Activated CD8-positive, alpha-beta memory T cell treated with anti-CD3 and anti-CD28 coated beads for 24 hours (primary cell): ENCODE measurements at places on chromosomes 5 and 9.

DNA sequence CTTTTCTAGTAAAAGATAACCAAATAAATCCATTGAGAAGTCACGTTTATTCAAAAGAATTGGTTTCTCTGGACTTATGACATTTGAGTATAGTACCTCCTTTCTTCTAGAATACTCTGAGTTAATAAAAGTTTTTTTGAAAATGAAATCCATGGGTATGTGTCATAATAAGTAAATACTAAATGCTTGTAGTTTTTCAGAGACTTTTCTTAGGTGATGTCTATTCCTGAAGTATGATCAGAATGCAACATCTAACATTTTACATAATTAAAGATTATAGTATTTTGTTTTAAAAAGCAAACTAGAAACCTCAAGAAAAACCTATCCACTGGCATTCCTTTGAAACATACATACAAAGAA is 63.2 kb downstream of the NFIB start:
- no peak for DNase-seq

GRCh38 chr9:37620396-37620795 is 28.0 kb upstream of the TOMM5 start:
- DNase-seq = no peak

DNA sequence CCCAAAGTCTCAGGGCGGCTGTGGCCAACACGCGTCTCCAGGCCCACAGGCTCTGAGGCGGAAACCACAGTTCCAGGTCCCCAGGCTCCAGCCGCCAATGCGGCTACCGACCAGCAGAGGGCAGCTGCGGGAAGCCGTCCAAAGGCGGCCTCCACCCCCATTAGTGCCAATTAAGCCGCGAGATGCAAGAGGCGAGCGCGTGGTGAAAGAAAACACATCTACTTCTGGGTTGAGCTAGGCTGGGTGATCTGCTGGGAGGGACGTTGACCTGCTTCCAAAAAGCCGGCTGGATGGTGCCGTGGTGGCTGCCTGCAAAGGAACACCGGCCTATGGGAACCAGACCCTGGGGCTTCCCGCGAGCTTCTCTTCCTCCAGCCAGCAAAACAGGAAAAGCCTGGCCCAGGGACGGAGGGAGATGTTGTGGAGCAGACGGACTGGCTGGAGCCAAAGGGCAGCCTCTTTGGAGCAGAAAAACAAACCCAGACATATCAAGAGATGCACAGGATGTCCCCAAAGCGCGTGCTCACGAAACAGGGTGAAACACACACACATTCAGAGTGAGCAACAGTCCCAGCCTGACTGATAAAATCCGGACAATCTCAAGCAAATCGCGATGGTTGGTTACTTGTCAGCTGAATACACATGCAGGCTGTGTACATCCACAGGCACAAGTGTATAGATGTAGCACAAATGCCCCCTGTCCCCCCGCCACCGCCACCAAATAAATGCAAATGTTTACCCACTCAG is 187.1 kb upstream of the BRINP1 start:
- DNase-seq = peak; percentile 70

DNA sequence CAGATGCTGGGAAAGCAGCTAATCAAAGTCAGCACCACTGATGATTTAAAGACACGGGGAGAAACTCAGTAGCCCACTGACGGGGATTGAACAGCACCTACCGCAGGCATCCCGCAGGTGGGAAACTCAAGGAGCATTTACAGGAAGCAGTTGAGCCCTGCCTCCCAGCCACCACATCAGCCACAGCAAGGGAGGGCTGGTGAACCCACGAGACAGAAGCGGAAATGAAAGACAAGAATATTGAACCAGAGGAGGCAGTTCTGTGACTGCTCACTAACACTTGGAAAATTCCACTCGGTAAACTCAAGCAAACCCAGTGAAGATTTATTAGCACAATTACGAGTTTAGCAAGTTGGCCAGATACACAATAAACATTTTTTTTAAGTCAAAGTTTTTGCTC is 10.6 kb upstream of the FAM163B start:
- DNase-seq = peak; percentile 71
